ENCODE measurements at places on chromosomes 6 and 20.

DNA sequence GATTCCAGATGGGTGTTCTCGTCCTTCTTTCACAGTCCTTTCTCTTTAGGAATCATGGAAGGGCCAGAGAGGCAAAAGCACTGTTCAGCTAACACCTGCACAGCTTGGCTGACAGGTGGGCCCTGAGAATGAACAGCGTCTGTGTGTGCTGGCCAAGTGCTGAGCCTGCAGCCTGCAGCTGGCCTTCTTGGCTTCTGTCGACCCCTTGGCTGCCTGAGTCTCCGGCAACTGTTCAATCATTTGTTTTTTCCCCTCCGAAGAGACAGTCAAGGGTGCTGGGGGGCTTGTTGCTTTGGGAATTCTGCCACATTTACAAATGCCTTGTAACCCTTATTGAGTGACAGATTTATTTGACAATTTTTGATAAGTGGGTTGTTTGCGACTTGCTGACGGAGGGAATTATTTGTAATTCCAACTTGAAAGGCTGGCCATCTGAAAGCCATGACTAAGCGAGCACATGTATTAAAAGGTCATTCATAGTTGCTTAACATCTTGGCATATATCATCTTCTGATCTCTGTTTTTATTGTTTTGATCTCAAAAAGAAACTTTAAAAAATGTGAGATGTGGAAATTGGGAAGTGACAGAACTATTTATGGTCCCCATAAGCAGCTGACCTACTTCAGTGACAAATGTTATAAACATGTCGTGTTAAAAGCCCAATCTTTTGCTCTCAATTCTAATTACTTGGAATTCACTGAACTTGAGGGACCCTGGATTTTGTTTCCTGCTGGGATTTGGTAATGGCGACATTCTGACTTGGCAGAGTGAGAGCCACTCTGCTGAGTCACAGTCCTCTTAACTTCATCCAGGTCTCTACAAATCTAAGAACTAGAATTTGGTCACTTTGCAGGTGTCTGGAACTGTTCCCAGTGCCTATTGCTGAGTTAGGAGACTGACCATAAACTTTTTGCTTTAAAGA, 41.9 kb upstream of the FERMT1 start:
- peak; percentile 24 for DNase-seq

GRCh38 chr20:6355754-6356451, 233.1 kb upstream of the FERMT1 start:
- no peak for DNase-seq

DNA sequence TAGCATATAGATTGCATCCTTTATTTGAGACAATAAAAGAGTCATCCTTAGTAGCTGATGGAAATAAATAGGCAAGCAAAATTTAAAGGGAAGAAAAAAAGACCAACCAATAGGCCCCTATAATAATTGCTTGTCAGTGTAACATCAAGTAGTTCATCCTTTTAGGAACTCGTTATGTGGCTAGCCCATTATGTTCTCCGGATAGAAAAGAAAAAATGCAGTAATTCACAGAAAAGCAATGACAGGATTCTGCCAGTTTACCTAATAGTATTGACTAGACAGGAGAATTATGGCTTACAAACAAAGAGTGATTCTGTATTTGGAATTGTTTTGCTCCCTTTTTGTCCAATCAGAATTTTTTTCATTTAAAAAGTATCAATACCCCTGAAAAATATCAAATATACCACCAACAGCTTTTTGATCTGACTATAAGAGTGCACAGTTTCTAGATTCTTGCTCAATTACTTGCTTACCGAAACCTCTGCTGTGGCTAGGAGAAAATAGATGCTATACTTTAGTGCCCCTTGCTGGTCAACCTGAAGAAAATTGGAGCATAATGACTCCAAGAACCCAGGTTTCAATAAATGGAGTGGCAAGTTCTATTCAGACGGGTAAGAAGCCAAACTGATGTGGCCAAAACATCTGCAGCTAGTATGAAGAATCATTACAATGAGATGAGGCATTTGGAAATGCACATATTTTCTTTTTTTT, 91.5 kb upstream of the SASH1 start:
- peak; percentile 70 for DNase-seq

- DNase-seq = no peak
These were observed 159.3 kb downstream of the PRKN start for GRCh38 chr6:162568266-162568665.

DNA sequence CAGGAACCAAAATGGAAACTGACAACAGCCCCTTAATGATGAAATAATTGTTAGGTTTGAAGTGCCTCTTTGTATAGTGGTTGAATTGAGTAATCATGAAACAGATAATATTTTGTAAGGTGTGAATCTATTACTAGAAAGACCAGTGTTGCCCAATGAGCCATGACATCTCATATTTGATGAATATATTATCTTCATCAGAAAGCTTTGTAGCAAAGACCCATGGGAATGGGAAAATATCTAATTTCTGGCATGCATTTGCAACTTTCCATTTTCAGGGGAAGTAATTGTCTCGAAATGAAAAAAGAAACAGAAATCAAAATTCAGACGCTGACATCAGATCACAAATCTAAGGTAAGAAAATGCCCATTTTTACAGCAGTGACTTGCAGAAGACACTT, 57.3 kb upstream of the LAMP5 start:
- no peak for DNase-seq

GRCh38 chr6:167762259-167762962, 64.3 kb upstream of the AFDN start:
- no peak for DNase-seq

GRCh38 chr20:12270863-12271262, 353.2 kb downstream of the BTBD3 start:
- DNase-seq = no peak

DNA sequence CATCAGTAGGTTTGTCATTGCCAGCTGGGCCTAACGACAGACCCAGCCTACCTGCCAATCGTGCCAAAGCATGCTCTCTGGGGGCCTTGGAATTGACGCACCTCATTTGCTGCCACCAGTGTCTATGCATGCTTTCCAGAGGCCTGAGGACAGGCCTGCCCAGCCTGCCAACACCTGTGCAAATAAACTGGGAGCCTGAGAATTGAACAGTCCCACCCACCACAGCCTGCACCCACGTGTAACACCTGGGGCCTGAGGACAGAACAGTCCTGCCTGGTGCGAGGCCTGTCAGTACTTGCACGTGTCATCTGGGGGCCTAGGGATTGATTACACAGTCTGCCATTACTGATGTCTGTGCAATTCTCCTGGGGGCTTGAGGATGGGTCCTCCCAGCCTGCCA, 6.2 kb upstream of the RNF217 start:
- no peak for DNase-seq

GRCh38 chr20:6053776-6054688, at the start of gene LRRN4:
Gene LRRN4, minus strand, starts transcription at chr20:6054060. Its CDS starts 1,261 bp downstream, at chr20:6052799.
- no peak for DNase-seq

GRCh38 chr6:157433678-157434081, 52.7 kb downstream of the ZDHHC14 start:
- DNase-seq = no peak

GRCh38 chr6:107237992-107238660, 122.8 kb upstream of the BEND3 start:
- peak; percentile 20 for DNase-seq

DNA sequence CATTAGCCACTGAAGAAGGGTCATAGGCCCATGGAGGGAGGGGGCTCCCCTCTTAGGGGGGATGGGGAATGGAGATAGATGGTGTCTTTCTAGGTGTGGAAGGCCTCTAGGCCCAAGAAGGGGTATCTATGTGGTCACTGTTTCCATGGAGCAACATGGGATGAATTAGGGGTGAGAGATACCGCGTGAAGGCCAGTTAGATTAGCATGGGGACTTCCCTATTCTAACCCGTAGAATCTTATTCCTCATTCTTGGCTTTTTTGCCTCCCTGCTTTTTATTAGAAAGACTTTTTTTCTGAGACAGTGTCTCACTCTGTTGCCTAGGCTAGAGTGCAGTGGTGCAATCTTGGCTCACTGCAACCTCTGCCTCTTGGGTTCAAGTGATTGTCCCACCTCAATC, 3.2 kb downstream of the RAB44 start:
- no peak for DNase-seq

DNA sequence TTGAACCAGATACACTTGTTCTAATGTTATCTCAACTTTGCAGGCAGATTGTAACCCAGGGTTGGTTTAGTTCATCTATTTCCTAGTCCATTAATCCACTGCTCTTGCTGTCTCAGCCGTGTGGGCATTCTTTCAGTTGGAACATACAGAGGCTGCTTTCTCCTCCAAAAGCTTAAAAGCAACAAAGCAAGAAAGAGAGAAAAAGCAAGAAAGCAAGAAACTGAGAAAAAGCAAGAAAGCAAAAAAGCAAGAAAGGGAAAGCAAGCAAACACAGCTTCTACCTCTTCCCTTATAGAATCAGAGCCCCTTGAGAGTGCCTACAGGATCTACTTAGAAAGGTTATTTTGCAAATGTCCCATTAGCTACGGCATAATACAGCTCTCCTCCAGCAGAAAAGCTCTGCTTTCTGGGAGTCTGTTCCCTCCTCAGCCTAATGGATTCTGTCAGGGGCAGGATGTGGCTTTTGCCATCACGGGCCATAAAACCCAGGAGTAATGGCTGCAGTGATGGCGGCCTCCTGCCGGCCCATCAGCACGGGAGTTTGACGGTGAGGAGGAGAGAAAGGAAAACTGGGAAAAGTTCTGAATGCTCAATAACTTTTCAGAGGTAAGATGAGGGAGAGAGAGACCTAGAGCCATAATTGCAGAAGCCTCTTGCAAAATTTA, 156.8 kb upstream of the JARID2 start:
- no peak for DNase-seq

- DNase-seq = no peak
These were observed 672.7 kb downstream of the CD109 start for GRCh38 chr6:74368746-74369145.

- DNase-seq = no peak
These were observed 137.0 kb upstream of the STXBP5 start for GRCh38 chr6:147067184-147067583.

GRCh38 chr20:53698371-53698978, 104.8 kb upstream of the ZNF217 start:
- no peak for DNase-seq

GRCh38 chr6:42104095-42104803, 38.2 kb downstream of the C6orf132 start:
- DNase-seq = peak; percentile 51

GRCh38 chr6:113077794-113078193, 730.7 kb downstream of the RFPL4B start:
- no peak for DNase-seq

GRCh38 chr6:53728570-53729194, 63.1 kb upstream of the KLHL31 start:
- peak; percentile 45 for DNase-seq

- DNase-seq = peak; percentile 34
These were observed 235.2 kb downstream of the ALDH8A1 start for GRCh38 chr6:134714679-134715078.

DNA sequence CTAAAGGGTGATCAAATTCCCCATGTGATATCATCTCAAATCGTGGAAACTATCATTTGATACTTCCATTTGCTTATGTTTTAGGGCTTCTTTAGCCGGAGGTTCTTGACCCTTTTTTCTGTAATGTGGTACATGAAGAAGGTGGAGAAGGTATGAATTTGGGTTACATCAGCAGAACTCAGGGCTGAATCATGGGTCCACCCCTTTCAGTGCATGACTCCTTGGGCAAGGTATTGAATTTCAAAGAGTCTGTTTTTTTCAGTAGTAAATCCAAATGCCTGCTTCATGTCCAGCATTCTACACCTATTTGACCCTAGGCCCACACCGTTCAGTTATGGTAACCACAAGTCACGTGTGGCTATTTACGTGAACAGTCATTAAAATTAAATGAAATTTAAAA, 30.6 kb upstream of the QKI start:
- DNase-seq = peak; percentile 36

GRCh38 chr6:20455251-20455940, 53.7 kb downstream of the E2F3 start:
- peak; percentile 22 for DNase-seq

- peak; percentile 68 for DNase-seq
These were observed 1.1 kb upstream of the RPS12 start for GRCh38 chr6:132813173-132813856.

- no peak for DNase-seq
These were observed 37.6 kb upstream of the CHMP4B start for GRCh38 chr20:33773412-33774089.

DNA sequence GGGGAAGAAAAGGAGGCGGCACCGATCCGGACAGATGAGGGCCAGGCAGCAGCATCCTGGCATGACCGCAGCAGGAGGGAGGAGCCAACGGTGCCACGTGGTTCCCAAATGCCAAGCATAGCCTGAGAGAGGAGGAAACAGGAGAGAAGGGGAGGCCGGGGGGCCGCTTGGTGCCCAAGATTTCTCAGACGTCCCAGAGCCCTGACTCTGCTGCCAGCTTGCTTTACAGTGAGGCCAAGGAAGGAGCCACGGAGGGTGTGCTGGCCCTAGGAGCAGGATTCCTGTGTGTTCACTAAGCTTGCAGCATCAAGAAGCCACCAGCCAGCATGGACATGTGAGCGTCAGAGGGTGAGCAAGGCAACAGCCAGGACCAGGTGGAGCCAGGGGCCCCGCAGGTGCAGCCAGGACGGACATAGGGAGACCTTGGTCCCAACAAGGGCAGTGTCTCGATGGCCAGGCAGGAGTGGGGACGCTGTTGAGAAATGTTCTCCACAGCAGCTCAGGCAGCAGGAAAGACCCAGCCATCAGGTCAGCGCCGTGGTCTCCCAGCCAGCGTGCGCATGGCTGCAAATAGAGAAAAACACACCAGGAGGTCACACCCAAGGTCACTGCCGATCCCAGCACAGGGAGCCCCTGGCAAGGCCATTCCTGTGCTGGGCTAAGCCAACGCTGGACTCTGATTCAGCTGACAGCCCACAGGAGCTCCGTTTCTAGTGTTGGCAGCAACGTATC, 143.7 kb downstream of the DLL1 start:
- DNase-seq = no peak

- DNase-seq = peak; percentile 24
These were observed 131.6 kb upstream of the ESR1 start for GRCh38 chr6:151675746-151676459.

DNA sequence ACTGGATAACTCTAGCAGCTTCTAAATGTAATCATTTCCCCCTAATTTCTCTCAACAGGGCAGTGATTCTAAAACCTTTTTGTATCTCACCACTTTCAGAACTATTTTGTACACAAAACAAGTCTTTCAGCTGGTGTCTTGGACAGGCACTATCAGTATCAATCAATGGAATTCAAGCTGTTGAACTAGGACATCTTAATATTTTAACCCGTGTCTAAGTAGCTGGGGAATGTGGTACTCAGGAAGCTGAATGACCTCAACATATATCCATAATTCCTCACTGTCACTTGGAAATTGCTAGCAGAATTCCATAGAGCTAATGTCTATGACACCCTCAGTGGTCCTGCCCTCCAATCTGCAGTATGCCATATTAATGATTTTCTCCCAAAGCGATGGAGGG, 24.5 kb downstream of the ADAT2 start:
- no peak for DNase-seq

DNA sequence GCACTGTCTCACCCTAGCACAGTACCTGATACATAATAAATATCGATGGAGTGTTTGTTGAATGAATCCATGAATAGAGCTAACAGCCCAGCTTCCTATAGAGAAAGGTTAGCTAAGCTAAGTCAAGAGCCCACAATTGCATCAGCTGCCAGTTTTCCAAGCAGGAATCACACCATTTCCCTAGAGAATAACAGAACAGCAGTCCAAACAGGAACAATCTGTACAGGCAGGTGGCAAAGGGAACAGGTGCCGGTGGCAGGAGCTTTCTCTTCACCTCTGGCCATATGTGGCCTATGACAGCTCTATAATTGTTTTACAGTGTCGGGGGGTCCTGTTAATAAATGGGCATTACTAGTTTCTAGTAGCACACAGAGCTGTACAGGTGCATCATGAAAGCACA, 38.8 kb downstream of the ISM1 start:
- no peak for DNase-seq

GRCh38 chr6:21295506-21296240, 297.9 kb upstream of the SOX4 start:
- no peak for DNase-seq
